Activated effector memory CD4-positive, alpha-beta T cell treated with Interleukin-2 at 50 U/mL for 16 hours (primary cell): ENCODE measurements at places on chromosomes 7 and 10.

DNA sequence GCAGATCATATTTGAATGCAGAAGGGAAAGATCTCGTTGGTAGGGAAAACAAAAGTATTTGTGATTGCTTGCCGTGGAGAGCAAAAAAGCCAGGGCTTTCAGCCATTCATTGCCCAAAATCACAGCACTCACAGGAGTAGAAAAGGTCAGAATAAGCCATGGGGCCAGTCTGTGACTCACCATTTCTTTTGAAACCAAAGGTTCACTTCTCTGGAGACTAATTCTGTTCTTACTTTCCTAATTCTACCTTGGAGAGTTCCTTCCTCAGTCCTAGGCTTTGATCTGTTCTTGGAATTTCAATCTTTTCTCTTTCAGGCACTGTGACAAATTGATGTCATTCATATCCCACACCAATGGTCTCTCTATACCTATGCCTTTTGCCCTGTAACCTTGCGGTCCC, 54.1 kb upstream of the FAM180A start:
- DNase-seq, result no peak

DNA sequence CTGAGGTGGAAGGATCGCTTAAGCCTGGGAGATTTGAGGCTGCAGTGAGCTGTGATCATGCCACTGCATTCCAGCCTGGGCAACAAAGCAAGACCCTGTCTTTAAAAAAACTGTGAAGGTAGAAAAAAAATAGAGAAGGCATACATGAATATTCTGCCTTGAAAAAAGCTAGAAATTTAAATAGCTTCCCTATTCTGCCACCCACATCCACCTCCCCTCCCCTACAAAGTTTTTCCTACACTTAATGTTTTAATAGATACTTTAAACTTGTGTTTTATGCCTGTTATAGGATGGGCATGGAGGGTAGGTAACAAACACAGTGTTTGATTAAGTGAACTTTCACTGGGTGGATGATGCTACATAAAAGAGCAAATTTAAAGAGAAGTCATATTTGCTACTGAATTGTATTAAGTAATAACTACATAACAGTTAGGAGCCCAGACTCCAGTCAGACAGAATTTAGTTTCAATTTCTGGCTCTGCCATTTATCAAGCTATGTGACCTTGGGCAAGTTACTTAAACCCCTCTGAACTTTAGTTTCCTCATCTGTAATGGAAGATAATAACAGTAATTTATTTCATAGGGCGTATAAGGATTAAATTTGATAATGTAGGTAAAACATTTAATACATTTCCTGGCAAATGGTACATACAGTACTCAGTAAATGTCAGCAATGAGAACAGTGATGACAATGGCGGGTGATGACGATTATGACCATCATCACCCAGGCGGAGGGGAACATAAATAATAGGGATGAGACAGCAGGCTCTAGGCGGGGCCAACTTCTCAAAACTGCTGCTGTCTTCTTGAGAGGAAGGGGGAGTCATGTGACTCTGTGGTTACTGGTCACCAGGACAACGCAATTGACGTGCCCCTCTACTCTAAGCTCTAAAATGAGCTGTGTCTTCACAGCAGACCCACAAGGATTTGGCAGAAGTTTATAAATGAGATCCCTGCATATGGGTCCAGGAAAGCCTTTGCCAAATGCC, 15.8 kb downstream of the DNMBP start:
- DNase-seq, result no peak

DNA sequence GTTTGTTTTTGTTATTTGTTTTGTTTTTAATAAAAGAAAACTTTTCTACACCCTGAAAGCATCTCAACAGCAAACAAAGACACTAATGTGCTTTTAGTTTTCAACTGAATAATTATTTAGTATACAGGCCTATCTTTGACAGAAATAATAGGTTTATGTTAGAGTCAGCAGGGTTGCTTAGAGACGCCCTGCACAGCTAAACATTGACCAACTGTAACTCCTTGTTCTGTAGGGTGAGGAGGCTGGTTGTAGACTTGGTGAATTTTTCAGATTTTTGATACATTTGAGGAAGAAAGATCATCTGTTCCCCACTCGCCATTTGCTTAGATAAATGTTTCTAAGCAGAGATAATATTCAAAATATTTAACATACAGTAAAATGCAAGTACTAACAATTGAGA, 103.1 kb downstream of the CALCR start:
- no peak for DNase-seq

DNA sequence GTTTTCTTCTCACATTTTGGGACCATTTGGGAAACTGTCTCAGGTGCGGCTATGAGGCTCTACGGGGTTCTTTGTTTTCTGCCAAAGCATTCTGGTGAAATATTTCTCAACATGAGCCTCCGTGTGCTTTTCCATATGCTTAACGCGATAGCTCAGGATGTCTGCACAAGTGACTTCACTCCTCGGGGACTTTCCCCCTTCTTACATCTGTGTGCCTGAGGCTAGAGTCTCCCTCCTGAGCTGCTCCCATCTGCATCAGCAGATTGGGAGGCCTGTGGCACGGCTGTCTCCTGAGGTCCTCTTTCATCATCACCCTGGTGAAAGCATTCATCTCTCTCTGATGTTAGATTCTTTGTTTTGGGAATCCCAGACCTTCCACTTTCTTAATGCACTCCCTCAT, 1190.9 kb downstream of the TYW1 start:
- DNase-seq, result no peak

DNA sequence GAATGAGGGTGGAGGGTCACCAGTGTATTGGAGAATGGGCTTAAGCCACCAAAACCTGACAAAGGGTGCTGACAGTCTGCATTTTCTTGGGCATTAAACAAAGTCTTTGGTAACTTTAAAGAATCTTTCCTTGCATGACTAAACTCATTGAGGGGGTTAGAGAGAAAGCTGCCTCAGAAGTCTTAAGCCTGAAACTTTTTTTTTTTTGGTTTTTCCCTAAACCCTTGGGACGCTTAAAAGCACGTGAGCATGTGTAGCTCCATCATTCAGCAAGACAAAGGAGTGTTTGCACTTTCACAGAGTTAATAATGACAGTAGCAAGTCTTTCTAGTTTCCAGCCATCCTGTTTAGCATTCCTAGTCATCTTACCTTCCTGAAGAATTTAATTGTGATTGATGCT, 110.7 kb downstream of the LRMDA start:
- no peak for DNase-seq

- no peak for DNase-seq
Measured at GRCh38 chr7:141210862-141211261, 137.0 kb downstream of the TMEM178B start.

GRCh38 chr7:153193144-153193595, 433.6 kb downstream of the ACTR3B start:
- DNase-seq, result no peak

- no peak for DNase-seq
Measured at GRCh38 chr7:135562720-135563119, 5.0 kb downstream of the NUP205 start.
